ENCODE measurements at places on chromosomes 11 and 22.

DNA sequence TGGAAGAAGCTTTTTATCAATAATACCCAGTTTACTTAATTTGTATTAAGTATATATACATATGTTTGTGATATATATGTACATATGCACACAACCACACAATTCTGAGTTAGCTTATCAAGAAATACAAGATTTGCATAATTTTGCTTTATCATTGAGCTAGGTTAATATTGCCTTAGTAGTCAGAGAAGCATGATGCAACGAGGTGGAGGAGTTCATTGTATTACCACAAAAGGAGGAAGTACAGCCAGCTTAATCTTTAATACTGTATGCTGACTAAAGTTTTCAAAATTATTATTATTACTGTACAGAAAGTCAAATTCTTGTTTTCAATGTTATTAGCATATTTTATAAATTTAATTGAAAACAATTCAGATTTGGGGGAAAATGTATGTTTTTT, 278.4 kb upstream of the PDGFD start:
- no peak for DNase-seq

DNA sequence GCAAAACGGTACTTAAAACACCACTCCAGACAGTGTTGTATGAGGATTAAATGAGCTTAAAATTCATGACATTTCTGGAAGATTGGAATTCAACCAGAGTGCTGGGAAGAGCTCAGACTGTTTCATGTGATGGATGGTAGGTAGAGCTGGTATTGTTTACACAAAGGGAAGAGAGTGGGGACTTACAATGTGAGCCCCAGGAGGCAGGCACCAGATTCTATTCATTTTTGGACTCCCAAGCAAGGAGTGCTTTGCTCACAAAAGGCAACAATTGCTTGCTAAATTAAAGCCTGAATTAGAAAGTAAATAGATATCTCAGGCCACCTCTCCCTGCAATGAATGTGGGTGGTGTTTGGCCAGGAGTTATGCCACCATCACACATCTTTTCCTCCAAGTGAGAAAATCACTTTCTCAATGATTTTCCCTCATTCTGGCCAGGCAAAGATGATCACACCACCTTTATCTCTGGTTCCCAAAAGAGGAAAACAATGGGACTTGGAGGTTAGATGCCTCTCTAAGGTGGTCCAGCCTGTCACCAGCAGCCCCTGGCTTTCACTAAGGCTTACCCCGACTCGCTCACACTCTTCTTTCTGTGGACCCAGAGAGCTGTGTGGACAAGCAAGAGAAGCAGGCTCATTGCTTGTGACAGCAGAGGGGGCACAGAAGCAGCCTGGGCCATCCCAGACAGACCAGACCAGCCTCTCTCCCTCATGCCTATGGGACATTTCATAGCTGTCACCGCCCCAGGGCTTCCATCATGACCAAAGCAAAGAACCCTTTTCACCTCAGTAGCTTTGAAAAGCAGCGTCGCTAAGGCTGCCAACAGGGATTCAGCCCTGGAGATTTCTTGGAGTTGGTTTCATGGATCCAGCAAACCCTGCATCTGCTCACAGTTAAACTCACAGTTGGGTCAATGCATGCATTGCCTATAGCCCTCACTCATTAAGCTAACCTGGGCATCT, 63.5 kb upstream of the DRD2 start:
- DNase-seq, result no peak

DNA sequence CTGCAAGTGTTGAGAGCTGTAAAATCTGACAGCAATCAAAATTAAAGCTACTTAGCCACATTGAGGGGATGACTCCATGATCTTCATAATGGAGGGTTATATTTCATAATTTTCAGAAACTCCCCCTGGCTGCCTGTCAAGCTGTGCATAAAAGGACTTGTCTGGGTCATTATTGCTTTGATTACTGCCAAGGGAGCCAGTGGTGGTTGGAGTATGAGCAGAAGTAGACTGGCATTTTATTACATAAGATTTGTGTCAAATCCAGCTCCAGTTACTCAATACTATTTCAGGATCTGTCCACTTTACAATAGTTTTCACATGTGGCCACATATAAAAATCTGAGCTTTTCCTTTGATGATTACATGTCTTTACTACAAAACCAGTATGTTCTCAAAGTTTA, 108.9 kb upstream of the SLC5A12 start:
- DNase-seq, result no peak

GRCh38 chr11:78228467-78228866, 39.7 kb downstream of the USP35 start:
- DNase-seq, result no peak

GRCh38 chr11:125192183-125192582, 27.6 kb downstream of the PKNOX2 start:
- no peak for DNase-seq

- DNase-seq, result no peak
These were observed 7.8 kb downstream of the SEPTIN3 start for GRCh38 chr22:41976961-41977566.

- no peak for DNase-seq
These were observed 124.9 kb downstream of the MRTFA start for GRCh38 chr22:40511604-40512003.

DNA sequence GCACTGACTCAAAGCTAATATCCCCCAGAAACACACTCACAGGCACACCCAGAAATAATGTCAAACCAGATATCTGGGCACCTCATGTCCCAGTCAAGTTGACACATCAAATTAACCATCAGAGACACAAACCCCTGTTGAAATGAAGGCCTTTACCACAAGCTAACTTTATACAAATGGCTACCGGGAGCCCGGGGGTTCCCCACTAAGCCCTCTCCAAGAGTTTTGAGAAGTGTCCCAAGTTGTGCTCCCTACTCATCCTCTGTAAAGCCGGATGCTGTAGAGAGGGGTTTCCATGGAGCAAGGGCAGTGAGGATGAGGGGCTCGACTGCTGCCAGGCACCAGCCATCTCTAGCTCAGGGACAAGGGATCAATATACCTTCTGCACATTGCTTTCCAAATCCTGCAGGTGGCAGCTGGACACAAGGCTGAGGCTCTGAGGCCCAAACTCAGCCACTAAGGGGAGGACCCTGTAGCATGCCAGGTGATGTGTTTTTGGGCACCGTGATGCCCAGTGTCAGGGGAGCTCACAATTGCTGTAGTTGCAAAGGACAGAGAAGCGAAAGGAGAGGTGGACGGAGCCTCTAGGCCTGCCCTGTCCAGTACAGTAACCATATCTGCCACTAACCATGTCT, 145.7 kb downstream of the TTC17 start:
- DNase-seq, result no peak
